ENCODE measurements at places on chromosomes 16 and 17.

DNA sequence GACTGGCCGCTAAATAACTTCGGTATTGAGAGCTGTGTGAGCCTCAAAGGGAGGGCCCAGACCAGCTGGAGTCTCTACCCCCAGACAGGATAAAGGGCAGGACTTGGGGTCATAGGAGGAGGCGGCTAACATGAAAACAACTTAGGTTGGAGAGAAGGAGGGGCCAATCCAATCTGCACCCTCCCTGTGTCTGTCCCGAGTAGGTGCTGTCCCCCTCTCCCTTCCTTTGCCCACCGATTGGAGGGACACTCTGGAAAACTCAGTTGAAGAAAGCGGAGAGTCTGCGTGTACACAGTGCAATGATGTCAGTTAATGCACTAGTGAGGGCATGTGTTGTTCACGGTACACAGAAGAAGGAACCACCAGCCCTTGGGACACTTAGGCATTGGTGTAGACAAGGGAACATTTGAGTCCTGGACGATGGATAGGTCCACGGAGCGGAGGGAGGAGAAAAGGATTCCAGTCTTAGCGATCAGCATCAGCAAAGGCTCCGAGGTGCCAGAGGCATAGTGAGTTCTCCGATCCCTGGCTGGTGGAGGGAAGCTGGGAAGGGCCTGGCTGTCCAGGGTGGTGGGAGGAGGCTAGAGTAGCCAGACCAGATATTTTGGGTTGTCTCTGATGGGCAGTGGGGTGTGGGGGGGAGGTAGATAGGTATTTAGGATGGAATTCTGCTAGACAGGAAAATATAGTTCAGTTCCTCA is 761 bp downstream of the NOL3 start:
- no peak for DNase-seq

- no peak for DNase-seq
Measured at GRCh38 chr17:83010206-83011200, 68.9 kb upstream of the METRNL start.

DNA sequence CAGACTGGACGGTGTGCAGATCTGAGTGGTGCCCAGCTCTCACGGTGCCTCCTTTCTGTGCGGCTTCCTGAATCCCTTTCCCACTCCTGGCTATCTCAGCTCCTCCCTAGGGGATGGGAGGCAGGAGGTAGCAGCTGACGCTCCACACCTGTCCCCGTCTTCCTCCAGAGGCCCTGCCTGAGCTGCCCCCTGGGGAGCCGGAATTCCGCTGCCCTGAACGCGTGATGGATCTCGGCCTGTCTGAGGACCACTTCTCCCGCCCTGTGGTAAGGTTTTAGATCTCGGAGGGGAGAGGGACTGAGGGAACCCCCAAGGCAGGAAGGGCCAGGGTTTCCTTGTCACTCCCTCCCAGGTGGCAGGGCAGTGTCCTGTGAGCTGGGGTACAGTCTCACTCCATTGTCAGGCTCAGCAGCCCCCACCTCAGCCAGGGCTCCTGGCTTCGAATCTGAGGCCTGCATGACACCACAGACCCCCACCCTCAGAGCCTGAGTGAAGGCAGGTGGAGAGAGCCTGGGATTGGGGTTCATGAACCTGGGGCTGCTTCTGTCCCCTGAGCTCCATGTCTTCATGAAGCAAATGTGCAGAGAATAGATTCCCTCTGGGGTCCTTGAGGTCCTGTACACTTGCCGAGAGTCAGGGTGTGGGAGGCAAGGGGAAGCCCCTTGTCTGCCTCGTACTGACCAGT is 6.6 kb downstream of the DEF8 start:
- no peak for DNase-seq

DNA sequence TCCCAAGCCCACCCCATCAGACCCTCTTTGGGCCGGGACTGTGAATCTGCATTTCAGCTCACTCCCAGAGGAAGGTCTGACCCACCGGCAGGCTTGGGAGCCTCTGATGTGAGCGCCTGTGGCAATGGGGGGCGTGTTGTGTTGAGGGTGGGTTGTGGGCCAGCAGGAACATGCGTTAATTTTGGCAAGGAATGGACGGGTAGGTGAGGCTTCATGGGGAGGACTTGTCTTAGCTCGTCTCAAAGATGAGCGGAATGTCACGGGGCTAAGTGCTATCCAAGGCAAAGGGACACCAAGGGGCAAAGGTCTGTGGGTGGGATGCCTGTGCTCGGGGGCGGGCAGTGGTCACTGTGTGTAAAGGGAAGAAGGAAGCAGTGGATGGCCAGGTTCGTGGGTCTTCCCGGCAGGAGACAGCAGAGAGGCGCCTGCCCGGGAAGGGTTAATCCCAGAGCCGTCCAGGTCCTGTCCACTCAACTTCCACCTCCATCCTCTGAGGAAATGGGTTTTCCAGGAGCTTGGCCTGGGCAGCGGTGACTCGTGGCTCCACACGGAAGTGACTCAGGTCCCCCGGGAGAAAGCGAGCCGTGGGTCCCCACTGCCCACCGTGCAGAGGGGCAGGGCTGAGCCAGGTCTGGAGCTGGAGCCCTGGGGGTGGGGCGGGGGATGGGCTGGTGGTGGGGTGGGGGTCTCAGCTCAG is 17.4 kb downstream of the ADGRG1 start:
- DNase-seq: no peak

DNA sequence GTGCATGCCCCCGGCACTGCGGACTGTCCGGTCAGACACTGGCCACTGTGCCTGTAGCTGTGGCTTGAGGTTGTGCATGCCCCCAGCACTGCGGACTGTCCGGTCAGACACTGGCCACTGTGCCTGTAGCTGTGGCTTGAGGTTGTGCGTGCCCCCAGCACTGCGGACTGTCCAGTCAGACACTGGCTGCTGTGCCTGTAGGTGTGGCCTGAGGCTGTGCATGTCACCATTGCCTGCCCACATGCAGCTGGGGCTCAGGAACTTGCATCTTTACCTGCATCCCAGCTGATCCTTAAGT is 5.2 kb downstream of the MTHFSD start:
- DNase-seq: no peak

GRCh38 chr16:80046848-80047247 is 446.3 kb upstream of the MAF start:
- DNase-seq: no peak

DNA sequence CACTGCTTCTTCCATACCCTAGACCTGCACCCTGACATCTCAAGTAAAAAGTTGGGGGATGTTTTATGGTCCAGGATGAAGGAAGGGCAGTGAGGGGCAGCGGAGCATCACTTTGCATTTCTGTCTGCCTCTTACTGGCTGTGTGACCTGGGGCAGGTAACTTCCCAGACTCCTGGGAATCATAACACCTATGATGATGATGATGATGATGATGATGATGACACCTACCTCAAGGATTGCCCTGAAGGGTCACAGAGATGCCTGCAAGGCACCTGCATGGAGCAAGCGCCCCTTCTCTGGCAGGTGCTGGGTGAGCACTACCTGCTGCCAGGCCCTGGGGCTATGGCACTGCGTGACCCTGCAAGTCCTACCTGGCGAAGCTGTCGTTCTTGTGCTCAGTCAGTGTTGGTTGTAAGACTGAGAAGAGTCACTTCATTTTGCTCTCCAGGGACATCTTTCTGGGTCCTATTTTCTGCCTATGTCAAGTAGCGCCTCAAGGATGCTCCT is 46.2 kb upstream of the STH start:
- DNase-seq: no peak

- DNase-seq: no peak
Measured at GRCh38 chr16:3987231-3987630, 106.7 kb upstream of the CREBBP start.

GRCh38 chr17:61383689-61384201 is 15.9 kb upstream of the TBX2 start:
- no peak for DNase-seq

DNA sequence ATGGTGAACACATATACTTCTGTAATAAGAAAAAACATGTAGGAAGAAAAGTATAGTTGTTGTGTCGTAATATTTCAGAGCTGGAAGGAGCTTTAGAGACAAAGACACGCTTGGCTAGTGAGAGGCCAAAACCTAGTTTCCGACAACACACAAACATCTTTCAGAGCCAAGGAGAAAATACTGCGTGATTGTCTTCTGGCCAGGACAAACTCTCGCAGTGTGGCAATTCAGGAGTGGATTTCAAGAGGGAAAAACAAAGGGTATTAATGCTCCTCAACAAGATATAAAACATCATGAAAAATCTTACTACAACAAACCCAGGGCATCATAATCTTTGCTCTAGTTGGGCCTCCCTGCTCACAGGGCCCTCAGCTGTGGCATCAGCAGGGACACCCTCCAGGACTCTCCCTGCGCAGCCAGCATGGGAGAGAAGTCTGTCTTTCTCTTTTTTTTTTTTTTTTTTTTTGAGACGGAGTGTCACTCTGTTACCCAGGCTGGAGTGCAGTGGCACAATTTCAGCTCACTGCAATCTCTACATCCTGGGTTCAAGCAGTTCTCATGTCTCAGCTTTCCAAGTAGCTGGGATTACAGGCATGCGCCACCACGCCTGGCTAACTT is 66.4 kb downstream of the CYB5B start:
- DNase-seq: no peak

GRCh38 chr16:22022151-22022550 is 14.2 kb downstream of the MOSMO start:
- no peak for DNase-seq

DNA sequence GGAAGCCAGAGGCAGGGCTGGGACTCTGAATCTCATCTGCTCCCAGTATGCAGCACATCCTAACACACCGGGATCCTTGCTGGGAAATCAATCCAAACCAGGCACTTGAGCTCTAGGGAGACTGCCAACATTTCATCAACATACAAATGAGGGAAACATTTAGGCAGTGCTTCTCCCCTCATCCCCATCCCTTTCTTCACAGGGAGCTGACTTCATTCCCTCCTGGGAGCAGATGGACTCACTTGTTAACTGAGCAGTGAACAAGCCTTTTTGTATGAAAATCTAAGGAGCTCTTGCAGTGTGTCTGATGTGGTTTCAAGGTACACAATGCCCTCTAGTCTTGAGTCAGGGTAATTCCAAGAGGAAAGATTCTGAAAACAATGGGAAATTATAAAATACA is 96.3 kb downstream of the TMEM114 start:
- DNase-seq: no peak

- peak; percentile 90 for DNase-seq
Measured at GRCh38 chr16:64910356-64910755, 211.5 kb downstream of the CDH11 start.

- no peak for DNase-seq
Measured at GRCh38 chr16:48153774-48154173, 2.0 kb downstream of the ABCC12 start.

GRCh38 chr16:30884760-30885159 is 9.1 kb downstream of the BCL7C start:
- no peak for DNase-seq

- DNase-seq: no peak
Measured at GRCh38 chr16:10080051-10080772, 102.0 kb downstream of the GRIN2A start.

- no peak for DNase-seq
Measured at GRCh38 chr17:73561111-73561510, 83.1 kb downstream of the SDK2 start.

- no peak for DNase-seq
Measured at GRCh38 chr16:13453938-13454553, 465.9 kb upstream of the ERCC4 start.

DNA sequence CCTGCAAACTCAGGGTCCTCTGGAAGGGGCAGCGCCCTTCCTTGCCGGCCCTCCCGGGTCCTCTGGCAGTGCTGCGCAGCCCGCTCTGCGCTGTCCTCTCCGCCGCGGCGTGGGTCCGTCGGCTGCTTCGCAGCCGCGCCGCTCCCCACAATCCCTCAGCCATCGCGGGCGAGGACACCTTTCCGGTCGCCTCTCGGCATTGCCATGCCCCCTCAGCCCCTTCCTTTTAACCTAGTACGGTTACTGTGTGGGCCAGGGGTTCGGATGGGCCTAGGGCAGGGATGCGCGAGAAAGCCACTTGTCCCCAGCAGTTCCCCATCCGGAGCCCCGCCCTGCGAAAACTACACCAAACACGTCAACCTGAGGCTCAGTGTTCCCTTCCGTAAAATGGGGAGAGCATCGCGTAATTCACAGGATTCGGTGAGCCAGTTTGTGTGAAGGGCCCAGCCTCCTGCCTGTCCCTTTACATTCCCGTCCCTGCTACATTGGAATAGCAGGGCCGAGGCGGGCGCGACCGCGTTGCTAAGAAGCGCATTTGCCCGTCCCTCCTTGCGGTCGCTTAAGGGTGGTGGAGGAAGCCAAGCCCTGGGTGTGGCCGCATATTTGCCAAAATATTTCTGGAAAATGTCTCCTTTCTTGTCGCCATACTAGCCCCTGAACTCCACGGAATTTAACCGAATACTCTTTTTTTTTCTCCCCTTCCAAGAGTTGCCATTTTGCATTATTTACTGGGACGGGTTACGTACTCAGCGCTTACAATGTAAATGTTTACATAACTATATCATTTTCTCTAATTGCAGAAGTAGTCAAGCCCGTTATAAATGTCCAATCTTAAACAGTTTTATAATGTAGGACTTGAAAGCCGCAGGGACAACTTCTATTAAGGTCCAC is 13.2 kb downstream of the COPZ2 start:
- DNase-seq: no peak

GRCh38 chr17:35433075-35433894 is 985 bp upstream of the SLFN12 start:
- DNase-seq: peak; percentile 88

GRCh38 chr17:64075913-64076312 is 54.0 kb downstream of the ERN1 start:
- DNase-seq: no peak

GRCh38 chr17:18129041-18129502 is 20.5 kb downstream of the MYO15A start:
- no peak for DNase-seq

GRCh38 chr16:81238296-81239011 is at the start of gene BCO1:
Gene BCO1, plus strand, starts transcription at chr16:81238689. Its CDS starts 220 bp downstream, at chr16:81238909.
- DNase-seq: no peak

- no peak for DNase-seq
Measured at GRCh38 chr17:61619953-61620352, 28.9 kb upstream of the NACA2 start.

GRCh38 chr17:50122945-50123344 is 7.0 kb downstream of the SAMD14 start:
- no peak for DNase-seq

DNA sequence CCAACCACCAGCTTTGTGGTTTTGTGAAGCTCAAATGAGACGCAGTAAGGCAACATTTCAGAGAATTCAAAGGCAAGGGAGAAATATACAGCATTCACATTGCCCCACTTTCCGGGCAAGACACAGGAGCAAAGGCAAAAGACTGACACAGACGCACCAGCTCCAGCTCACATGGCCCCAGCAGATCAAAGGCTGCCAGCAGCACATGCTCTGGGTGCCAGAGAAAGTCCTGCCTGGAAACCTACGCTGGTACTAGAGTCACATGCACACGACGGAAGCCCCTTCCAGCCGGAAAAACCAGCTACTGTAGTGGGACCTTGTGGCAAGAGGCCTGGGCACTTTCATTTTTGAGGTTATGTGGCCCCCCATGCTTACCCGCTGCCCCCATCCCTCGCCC is 50.1 kb downstream of the GTF3C1 start:
- no peak for DNase-seq

- no peak for DNase-seq
Measured at GRCh38 chr16:56266641-56267607, 75.6 kb downstream of the GNAO1 start.

GRCh38 chr16:24214992-24215391 is 41.1 kb upstream of the CACNG3 start:
- no peak for DNase-seq

- no peak for DNase-seq
Measured at GRCh38 chr17:50944054-50944901, 78.1 kb upstream of the TOB1 start.
